ENCODE measurements at places on chromosomes 7 and 10. TPM values are rescaled to one million over a fixed set of nuclear protein-coding genes. Genes with fewer than 3 reads are reported as not detected.

GRCh38 chr10:100009283-100009792 is 409 bp downstream of the DNMBP start:
- DNase-seq: peak; percentile 40

DNA sequence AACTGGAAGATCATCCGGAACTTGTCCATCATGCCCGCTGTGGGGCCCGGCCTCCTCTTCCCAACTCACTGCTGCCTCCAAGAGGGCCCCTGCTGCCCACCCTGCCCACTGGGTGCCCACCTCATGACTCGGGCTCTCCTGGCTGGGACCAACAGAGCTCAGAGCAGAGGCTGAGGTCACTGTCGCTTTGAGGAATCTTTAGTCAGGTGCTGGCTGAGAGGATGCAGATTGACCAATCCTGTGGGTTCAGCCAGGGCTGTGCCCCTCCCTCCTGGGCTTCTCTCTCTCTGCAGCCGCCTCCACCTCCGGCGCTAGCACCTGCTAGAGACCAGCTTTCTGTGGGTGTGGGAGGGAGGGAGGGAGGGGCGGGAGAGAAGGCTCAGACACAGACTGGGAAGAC is at the start of gene CALHM1:
Gene CALHM1 (minus strand): TSS at position 181 of the 400 bp plus-strand sequence. CDS start 149 bp downstream, at position 32.
- DNase-seq: no peak

GRCh38 chr10:52066383-52066782 is 247.7 kb upstream of the DKK1 start:
- DNase-seq: no peak

DNA sequence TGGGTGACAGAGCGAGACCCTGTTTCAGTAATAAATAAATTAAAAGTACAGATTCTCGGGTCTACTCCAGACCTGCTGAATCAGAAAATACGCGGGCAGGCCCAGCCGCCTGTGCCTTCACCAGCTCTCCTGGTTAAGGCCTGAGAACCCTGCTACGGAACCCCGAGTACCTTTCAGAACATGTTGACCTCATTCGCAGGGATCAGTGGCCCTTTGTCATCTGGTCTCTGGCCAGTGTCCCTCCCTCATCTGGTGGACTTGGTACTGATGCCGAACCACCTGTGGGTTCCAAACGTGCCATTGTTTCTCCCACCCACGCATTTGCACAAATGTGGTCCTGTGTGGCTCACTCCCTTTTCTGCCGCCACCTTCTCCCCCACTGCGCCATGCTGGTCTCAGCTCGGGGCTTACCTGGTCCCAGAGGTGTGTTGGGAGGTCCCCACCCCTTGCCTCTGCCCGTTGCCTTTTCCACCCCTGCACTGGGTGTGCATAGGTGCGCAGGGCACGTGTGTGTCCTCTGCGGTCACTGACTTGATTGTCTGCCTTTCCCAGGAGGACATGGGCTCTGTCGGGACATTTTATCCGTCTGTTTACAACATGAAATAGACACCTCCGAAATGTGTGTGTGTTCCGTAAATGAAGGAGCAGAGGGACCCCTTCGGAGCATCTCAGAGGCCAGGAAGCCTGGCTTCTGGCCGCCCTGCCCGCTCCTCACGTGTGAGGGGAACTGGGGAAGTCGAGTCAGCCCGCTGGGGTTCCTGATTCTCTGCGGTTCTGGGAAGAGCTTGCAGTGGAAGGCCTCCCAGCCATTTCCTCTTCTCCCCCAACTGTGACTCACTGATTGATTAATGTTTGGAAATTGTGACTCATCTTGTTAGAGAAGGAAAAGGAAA is 135.2 kb downstream of the CUX1 start:
- no peak for DNase-seq

DNA sequence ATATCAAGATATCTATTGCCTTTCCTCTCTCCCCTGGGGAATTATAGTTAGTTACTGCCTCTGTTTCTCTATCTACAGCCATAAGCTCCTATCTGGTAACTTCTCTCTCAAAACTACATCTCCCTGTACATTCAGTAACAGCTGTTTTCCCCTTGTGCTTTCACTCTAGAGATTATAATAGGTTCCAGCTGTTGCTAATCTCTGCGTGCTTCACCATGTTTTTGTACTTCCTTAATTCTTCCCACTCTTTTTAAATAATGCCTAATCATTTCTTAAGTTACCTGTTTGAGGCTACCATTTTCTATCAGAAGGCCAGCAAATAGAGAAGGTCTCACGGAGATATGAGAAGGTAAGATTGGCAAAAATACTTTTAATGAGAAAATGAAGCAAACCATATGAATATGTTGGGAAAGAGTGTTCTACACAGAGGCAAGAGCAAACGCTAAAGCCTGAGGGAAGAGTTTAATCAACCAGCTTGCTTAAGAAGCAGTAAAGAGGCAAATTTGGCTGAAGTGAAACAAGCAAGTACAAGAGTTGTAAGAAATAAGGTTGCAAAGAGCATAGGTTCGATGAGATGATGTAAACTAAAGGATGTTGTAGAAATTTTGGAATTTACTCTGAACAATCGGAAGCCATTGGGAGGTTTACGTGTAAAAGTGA is 101.9 kb upstream of the HGF start:
- no peak for DNase-seq

- no peak for DNase-seq
Observed at GRCh38 chr10:115844591-115844990, 428.4 kb downstream of the GFRA1 start.

Gene LLCFC1
- total RNA-seq: not detected

Gene BTBD16
- not detected for total RNA-seq

Measured in CD4-positive, alpha-beta memory T cell (primary cell).